CD4-positive, alpha-beta T cell treated with Interleukin-15 for 1 hour (primary cell): ENCODE measurements at places on chromosomes 4 and X.

DNA sequence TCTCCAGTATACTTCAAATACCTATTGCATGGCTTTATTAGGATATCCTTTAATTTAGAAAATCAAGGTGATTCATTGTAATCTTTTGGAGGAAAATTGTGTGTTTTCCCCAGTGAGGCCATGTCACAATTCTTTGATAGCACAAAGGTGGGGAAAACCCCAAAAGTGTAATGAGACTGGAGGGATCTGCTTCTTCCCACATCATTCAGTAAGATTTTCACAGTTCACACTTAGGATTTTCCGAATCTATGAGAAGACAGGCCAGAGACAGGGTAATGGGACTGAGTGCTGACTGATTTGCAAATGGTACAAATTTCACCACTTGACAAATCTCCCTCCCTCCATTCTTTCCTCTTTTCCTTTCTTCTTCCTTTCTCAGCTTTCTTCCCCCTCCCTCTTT is 181.1 kb downstream of the MGST2 start:
- no peak for DNase-seq

- DNase-seq = no peak
These were observed 2.2 kb downstream of the GRID2 start for GRCh38 chr4:92305878-92306520.

- DNase-seq = no peak
These were observed 41.9 kb downstream of the PCDH19 start for GRCh38 chrX:100368167-100368566.

GRCh38 chr4:176393306-176394013 is 73.7 kb downstream of the SPCS3 start:
- no peak for DNase-seq

GRCh38 chr4:38567457-38567856 is 96.5 kb upstream of the KLF3 start:
- DNase-seq = no peak

DNA sequence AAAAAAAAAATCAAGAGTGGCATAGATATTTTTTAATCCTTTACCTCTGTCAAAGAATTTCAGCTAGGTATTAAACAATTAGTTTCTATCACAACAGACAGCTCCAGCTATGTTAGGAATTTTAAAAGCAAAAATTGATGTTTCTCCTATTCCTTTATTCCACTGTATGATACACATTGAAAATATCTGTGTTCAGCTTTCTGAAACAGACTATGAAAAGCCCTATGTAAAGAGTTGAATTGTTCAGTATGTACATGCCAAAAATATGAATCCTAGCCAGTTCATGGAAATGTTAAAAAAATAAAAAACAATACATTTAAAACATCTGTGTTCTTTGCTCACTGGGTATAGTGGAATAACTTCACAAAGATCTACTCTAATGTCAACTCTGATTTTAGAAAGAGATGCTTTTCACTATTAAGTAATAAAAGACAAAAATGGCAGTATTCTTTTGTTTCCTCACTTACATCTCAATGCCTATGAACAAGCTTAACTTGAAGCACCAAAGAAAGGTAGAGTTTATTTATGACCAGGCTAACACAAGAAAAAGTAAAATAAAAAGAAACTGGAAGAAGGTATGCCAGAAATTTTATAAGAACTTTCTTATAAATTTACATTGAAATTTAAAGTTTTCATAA is 32.1 kb downstream of the FBXW7 start:
- DNase-seq = no peak

DNA sequence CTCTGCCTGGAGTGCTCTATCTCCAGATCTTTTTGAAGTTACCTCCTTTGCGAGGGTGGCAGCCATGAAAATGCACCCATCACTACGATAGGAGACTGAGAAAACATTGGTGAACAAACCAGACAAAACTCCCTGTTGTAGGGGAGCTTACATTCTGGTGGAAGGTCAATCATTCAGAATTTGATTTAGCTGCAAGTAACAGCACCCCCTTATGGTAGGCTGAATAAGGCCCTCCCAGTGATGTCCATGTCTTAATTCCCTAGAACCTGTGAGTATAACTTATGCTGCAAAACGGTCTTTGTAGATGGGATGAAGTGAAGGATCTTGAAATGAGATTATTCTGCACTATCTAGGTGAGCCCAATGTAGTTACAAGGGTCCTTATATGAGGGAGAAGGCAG is 5.6 kb upstream of the TEC start:
- DNase-seq = no peak

DNA sequence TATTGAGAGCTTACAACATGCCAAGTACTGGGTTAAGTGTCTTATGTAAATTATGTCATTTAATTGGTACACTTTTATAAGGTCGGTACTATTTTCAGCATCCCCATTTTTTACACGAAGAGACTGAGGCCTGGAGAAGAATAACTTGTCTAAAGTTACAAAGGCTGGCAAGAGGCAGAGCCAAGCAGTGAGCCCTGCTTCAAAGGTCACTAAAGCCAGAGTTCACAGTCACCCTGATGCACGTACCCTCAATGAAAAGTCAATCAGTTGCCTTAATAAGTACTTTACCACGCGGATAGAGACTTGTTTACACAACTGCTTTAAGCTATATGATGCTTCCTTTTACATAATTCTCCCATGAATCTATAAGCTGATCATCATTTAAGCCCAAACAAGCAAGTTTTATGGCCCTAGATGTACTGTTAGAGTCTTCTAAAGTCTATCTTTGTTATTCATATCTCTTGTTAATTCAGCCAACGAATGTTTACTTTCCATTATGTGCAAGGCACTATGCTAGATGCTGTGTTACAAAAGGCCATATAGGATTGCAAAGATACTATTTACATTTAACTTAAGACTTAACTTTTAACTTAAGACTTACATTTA is 57.4 kb downstream of the SEL1L3 start:
- no peak for DNase-seq

GRCh38 chrX:101550362-101550750 is at the start of gene ARMCX1:
Gene ARMCX1 (plus strand): TSS chrX:101550547. CDS start chrX:101552931, 2,384 bp downstream.
- DNase-seq = peak; percentile 55

GRCh38 chr4:7232061-7232650 is 39.8 kb downstream of the SORCS2 start:
- DNase-seq = no peak

- no peak for DNase-seq
These were observed 706.5 kb downstream of the CCSER1 start for GRCh38 chr4:90833706-90834105.

DNA sequence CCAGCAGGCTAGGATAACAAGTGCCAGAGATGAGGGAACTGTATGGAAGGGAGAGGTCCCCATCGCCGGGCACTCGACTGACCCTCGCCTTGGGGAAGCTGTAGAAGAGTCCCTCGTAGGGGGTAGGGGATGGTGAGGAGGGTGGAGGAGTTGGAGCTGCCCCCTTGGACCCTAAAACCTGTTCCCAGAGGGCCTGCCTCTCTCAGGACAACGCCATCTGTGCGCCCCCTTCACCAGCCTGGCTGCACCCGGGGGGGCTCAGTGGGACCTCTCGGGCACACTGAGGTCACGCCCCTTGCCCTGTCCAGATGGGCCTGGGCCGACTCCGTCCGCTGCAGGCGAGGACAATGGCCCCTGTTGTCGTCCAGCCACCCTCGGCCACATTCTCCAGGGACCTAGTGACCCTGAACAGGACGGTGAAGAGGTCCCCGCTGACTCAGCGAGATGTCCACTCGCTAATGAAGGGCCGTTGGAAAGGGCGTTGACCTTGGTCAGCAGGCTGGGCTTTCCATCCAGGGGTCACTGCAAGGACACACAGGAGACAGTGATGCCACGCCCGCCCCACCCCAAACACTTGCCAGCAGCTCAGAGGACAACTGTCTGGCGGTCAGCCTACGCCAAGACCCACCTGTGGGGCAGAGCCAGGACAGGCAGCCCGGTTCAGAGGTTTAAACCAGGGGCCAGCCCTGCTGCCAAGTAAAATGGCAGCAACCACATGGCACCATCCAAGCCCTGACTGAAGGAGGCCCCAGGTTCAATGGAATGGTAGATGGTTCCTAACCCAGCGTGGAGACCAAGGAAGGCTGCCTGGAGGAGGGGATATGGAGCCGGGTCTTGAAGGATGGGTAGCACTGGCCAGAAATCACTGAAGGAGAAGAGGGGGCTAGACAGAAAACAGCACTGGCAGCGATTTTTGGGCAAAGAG is 51.2 kb downstream of the HMX1 start:
- DNase-seq = peak; percentile 13
